ENCODE measurements at places on chromosomes 7 and 10.

DNA sequence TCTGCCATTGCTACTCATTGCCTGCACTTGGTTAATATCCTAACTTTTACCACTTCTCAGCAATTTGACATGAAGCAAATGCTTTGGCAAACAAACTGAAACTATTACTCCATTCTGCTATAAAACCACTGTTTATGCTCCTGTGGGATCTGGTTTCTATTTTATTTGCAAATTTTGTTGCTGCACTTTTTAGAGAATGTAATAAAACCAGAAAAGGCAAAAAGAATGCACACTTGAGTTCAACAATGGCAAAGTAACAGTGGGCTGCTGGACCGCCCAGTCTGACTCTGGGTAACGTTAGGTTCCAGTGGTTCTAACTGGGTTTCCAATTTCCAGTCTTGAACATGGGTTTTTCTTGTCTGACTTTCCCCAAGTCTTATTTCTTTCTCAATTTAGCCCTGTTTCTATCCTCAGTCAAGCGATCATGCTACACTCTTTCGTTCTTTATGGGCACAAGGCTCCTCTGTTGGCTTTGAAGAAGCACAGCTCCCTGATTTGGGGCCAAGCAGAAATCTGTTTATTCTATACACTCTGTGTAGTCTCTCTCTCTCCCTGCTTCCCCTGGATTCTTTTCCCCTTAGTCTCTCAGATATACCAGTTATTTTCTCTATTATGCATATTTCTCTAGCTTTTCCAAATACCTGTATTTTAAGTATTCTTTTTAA is 129.2 kb upstream of the FAM3C start:
- no peak for DNase-seq

- no peak for DNase-seq
Observed at GRCh38 chr7:69819333-69819705, 221.0 kb downstream of the AUTS2 start.

DNA sequence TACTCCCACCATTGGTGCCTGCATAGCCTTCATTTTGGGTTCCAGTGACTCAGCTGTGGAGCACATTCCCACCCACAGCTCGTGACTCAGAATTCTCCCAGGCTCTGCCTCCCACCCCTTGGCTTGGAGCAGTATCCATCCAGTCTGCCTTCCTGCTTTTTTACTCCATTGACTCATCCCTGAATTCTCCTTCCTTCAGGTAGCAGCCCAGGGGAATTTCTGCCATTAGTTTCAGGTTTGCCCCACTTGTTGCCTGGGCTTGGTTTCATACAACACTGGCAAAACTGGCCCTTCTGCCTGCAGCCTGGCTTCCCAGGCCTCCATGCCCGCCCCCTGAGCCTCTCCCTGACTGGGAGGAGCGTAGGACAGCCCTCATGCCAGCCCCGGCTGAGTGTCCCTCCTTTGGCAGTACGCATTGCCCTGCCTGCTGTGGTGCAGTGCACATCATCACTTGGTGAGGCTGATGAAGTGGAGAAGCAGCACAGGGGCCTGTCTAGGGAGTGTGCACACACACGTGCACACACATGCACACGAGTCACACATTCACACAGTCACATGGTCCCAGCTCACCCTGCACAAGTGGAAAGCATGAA is 55.0 kb downstream of the SNX10 start:
- DNase-seq = no peak

GRCh38 chr7:88431882-88432281 is 125.2 kb upstream of the STEAP4 start:
- no peak for DNase-seq

All from H9 (cell line).